Heart left ventricle (tissue), 16 donors: ENCODE measurements at places on chromosomes 5 and 9.

- DNase-seq: no peak
Observed at GRCh38 chr5:129717751-129718310, 30.1 kb upstream of the MINAR2 start.

GRCh38 chr5:115428676-115429075 lies 115.9 kb downstream of the FEM1C start:
- no peak for DNase-seq

DNA sequence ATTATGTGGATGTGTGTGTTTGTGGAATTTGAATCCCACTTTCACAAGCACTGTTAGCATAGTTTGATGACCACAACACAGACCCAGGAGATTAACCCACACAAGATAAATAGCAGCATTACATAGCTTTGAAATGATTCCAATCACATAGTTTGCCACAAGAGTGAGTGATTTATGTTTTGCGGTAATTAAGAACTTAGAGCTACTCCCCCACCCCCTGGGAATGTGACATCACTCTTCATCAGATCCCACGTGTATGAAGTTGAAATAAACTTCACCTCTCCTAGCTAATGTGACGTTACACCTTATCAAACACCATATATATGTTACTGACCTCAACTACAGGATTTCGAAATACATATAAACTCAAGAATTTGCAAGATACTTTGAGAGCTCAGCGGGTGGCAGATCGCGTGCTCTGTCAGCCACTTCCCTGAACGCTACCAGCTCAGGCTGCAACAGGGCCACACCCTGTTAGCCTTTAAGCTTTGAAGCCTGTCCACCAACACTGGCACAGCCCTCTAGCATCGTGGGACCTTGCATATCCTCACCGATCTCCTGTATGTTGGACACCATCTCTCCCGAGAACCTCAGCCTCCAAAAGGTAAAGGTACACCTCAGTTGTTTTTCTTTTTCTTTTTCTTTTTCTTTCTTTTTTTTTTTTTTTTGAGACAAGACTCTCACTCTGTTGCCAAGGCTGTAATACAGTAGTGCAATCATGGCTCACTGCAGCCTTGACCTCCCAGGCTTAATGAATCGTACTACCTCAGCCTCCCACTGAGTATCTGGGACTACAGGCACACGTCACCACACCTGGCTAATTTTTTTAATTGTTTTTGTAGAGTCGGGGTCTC lies 1.7 kb upstream of the AGTPBP1 start:
- DNase-seq: no peak

- no peak for DNase-seq
Observed at GRCh38 chr9:90773617-90774016, 28.0 kb upstream of the SYK start.

DNA sequence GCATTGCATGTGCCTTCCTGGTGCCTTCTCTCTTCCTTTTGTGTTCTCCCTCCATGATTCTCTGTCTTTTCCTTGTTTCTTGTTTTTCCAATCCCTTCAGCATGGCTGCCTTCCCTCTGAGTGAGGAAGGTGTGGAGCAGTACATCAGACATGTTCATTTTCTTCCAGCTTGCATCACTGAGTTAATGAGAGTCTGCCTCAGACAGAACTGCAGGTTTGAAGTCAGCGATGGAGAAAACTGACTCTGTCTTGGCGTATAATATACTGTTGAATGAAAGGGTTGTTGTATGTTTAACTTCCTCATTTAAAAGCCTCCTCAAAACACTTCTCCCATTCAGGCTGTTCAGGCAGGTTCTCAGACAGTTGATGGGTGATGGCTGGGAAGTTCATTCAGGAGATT lies 129.3 kb downstream of the KDM4C start:
- DNase-seq: no peak

DNA sequence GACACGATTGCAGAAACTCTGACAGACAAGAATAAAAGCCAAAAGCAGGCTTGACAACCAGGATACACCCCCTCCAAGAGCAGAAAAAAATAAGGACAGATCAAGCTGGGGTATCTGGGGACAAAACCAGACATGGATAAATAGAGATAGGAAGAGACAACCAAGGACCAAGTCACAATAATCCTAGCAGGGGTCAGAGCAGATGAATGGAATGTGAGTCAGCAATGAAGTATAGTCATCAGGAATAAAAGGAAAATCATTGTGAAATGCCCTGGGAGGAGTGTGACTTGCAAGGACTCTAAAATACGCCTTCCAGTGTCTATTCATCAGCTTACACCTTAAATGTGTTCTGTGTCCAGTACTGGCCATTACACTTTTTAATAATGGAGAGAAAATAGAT lies 206.8 kb downstream of the CAAP1 start:
- no peak for DNase-seq

- no peak for DNase-seq
Observed at GRCh38 chr9:119375892-119376291, 6.7 kb upstream of the BRINP1 start.

GRCh38 chr5:37247036-37247435 lies 2.1 kb downstream of the CPLANE1 start:
- DNase-seq: no peak

- DNase-seq: no peak
Observed at GRCh38 chr5:78783434-78784130, 135.0 kb upstream of the LHFPL2 start.

GRCh38 chr9:89077519-89077918 lies 86.3 kb downstream of the S1PR3 start:
- no peak for DNase-seq

- DNase-seq: no peak
Observed at GRCh38 chr5:114477816-114478334, 116.0 kb downstream of the KCNN2 start.

DNA sequence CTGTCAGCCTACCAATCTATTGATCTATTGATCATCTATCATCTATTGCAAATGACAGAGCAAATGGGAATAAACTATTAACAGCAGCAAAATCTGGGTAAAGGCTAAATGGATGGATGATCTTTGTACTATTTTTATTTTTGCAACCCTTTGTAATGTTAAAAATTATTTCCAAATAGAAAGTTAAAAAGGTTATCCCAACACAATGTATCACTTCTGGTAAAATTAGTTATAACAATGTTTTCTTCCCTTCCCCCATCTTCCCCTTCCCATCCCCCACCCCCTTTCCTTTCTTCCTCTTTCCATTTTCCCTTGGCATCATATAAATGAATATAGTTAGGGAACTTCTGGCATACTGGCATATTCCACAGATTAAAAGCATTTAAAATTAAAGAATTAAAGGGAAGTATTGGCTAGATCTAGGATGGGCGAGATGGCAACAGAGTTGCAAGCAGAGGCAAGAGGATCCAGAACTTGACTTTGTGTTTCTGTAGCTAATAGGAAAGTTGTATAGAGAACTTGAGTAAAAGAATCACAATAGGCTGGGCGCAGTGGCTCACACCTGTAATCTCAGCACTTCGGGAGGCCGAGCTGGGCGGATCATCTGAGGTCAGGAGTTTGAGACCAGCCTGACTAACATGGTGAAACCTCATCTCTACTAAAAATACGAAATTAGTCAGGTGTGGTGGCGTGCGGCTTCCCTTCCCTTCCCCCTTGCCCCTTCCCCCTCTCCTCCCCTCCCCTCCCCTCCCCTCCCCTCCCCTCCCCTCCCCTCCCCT lies 66.6 kb upstream of the TAF11L2 start:
- DNase-seq: no peak

GRCh38 chr9:130183133-130183762 lies 11.0 kb downstream of the NCS1 start:
- DNase-seq: no peak

GRCh38 chr5:108703313-108703712 lies 44.4 kb upstream of the FER start:
- DNase-seq: no peak

DNA sequence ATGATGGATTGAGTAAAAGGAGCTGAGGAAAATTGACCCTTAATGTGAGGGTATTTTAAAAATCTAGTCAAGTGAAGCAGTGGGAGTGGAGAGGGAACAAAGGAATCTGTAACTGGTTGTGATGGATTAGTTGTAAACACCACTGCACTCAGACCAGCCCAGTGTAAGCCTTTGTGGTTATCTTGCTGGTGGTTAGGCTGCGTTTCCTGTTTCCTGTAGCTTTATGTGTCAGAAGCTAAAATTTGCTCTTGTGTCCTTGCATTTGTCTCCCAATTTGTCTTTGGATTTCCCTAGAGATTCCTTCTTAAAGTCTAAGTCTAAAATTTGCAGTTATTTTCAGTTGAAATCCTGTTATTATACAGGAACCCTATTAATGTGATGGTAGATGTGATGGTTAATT lies 6.3 kb downstream of the IFNA21 start:
- DNase-seq: no peak

- no peak for DNase-seq
Observed at GRCh38 chr9:93812410-93812668, 142.8 kb downstream of the BARX1 start.

GRCh38 chr5:95641741-95642220 lies 4.8 kb upstream of the RFESD start:
- no peak for DNase-seq

- DNase-seq: no peak
Observed at GRCh38 chr5:54148858-54149257, 161.5 kb downstream of the ARL15 start.
